ENCODE measurements at places on chromosomes 16 and 17. TPM values are rescaled to one million over a fixed set of nuclear protein-coding genes. Genes with fewer than 3 reads are reported as not detected.

Gene SPATA32
- total RNA-seq, result 0.65 TPM

Gene AKTIP
- 33.2 TPM for total RNA-seq

Gene FBXW10B
- 4.1 TPM for total RNA-seq

Gene EFNB3
- 4.3 TPM for total RNA-seq

Gene CACNG1
- total RNA-seq, result not detected

Gene COL1A1
- total RNA-seq, result 57.9 TPM

Gene KRTAP4-3
- total RNA-seq, result not detected

Gene ZNF319
- total RNA-seq, result 5.3 TPM

Gene SNN
- total RNA-seq, result 45.4 TPM

Gene TUBG1
- 26.3 TPM for total RNA-seq

Gene OSBPL7
- total RNA-seq, result 5.8 TPM

Gene NT5M
- total RNA-seq, result 1.8 TPM

Gene MFSD6L
- 0.25 TPM for total RNA-seq

Gene ANKRD40CL
- total RNA-seq, result not detected

Gene FLYWCH1
- total RNA-seq, result 45.6 TPM

Gene LIG3
- total RNA-seq, result 21.9 TPM

Measured in omental fat pad (tissue), 4 donors.